ENCODE measurements at places on chromosomes 3 and 15.

DNA sequence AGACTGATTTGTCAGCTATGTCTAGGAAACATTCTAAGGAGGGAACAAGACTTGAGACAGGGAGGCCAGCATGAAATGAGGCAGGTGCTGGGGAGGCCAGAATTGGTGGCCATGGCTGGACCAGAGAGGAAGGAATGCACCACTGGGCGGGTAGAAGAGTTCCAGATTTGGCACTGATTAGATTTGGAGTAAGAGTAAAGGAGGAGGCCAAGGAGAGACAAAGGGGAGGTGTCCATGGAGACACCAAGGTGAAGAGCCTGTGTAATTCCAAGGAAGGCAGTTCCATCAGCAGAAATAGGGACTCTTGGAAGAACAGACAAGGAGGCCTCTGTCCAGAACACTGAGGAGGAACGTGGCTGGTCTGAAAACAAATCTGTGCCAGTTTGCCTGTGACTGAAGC, 1.8 kb downstream of the ARNT2 start:
- DNase-seq = no peak

DNA sequence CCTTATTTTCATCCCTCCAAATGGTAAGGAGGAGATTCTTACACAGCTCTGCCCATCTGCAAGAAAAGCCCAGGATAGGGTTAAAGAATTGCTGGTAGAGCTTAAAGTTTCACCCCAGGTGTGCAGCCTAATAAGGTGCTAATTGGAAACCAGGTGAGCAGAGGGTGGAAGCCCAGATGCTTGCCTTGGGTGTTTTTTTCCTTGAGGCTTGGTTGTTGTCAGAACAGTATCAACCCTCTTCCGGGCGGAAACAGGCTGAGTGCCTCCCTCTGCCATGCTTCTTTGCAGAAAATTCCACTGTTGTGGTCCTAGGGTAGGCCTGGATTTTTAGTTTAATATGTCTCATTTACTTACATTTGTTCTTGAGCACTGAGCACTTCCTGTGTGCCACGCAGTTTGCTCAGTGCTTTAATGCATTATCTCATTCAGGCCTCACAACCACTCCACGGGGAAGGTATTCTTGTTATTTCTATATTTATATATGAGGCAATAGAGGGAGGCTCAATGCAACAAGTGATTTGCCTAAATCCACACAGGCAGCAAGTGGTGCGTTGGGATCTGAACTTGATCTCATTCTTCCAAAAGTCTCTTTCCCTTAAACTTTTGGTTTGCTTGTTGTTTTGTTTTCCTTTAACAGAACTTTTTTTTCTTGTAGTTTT, 115.0 kb upstream of the LRIG1 start:
- DNase-seq = no peak

DNA sequence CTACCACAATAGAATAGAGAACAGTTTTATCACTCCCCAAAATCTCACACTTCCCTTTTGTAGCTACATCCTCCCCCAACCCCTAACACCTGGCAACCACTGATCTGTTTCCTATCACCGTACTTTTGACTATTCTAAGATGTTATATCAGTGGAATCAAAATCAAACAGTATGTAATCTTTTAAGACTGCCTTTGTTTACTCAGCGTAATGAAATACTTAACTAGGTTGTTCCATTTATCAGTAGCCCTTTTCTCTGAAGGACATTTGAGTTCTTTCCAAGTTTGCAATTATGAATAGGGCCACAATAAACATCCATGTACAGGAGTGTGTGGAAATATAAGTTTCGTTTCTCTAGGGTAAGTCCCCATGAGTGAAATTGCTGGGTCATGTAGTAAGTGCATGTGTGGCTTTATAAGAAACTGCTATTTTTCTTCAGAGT, 372.3 kb downstream of the SV2B start:
- no peak for DNase-seq

DNA sequence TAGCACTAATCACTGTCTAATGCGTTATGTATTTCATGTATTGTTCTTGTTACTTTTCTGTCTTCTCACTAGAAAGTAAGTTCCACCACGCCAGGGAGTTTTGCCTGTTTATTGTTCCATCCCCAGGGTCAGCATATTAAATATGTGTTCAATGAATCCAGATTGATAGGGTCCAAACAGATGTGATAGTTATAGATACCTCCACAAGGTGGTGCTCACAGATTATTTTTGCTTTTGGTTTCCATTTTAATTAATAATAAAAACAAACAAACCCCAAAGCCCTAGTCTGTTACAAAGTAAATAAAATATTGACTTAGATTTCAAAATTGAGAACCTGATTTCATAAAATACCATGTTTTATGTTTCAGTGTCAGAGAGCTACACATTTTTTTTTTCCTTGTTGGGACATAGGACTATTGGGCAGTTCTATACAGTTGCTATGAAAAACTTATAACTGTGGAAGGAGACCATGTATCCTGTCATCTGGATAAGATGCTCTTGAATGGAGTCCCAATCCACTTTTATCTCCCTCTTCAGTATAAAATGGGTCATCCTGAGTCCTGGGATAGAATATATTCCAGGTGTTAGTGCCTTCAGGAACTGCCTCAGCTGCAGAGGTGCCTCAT, 12.4 kb downstream of the OTOL1 start:
- DNase-seq = no peak

DNA sequence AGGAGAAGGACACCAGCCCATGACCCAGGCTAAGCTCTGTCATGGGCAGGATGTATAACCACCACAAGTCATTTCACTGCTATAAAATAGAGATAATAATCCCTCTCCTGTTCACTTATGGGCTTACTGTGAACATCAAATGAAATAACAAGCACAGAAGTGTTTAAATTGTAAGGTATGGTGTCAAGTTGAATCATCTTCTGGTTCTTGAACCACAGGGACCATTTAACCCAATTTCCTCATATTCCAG, 44.3 kb upstream of the TLE3 start:
- DNase-seq = no peak

DNA sequence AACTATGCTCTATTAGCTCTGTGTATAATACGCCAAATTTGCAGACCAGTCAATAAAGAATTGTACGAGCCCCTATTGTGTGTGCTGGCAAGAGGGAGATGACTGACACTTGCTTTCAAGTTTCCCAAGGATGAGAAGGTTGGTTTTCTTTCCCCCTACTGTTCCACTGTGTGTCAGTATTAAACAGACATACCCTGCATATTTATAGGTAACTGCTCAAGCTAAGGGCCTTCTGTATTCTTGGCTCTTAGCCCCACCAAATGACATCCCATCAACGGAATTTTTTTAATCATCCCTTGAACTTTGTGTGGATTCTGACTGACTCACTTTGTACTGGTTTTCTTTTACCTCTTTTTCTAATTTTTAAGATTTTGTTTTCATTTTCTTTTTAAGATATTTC, 60.6 kb upstream of the GYG1 start:
- DNase-seq = no peak

GRCh38 chr15:90305932-90306331, 40.5 kb downstream of the NGRN start:
- no peak for DNase-seq

DNA sequence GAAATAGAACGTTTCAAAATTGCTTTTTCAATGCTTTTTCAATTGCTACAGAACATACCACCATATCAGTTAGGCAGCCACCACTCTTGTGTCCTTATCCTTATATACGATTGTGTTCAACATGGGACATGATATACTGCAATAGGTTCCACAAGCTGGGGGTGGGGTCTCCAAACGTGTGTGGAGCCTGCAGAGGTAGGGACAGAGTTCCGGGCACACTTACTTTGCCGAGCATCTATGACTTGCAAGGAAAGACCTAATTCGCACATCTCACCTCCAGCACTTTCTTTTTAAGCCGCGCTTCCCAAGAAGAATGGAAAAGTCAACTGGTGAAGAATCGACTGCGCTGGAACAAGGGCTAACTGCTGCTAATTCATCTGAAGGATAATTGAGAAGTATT, 39.6 kb upstream of the SFMBT1 start:
- DNase-seq = no peak

GRCh38 chr3:61979638-61980037, 393.7 kb downstream of the FEZF2 start:
- DNase-seq = no peak

DNA sequence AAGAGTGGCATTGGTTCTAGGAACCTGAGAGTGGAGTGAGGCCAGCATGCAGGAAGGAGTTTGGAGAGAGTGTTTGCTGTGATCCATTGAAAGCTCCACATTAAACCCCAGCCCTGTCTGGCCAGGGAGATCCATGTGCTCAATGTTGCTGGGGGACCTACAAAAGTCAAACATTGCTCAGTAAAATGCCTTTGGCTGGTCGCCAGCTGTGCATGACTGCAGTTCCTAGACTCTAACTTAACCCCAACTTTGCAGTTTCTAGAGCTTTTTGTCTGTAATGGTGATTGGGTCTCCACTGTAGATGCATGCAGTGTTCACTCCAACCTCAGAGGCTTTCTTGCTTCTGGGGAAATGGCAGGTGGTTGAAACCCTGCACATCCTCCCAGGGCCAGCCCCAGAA, 99.7 kb upstream of the ABHD17C start:
- no peak for DNase-seq

DNA sequence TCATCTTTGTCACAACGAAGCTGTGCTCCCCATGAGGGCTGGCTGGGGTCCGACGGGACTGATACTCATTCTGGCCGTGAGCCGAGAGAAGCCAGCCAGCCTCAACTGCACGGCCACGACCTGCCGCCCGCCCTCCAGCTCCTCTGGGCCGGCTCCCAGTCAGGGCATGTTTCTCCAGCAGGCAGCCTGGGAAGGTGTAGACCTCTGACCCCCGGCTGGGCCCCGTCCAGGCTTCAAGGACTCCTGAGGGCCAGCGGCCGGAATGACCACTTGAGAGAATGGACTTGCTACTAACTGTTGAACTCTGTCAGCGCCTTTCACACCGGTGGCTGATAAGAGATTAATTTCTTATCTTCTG, 18.1 kb upstream of the MUC4 start:
- no peak for DNase-seq

GRCh38 chr3:159077860-159078259, 276.0 kb downstream of the MFSD1 start:
- DNase-seq = no peak

GRCh38 chr3:73228959-73229358, 167.5 kb downstream of the EBLN2 start:
- DNase-seq = no peak

DNA sequence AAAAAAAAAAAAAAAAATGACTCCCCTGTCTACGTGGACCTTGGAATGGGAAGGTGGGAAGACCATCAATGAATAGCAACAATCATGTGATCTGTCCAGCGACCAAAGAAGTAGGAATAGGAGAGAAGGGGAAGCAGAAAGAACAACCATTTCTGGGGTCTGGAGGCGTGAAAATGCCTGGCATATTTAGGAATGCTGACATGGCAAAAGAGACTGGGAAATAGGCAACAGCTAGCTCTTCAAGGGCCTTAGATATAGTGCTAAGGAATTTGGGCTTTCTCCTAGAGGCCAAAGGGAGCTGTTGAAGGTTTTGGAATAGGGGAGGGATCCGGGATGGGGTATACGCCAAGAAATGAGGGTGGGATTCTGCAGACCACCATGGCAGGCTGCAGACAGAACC, 5.9 kb downstream of the SLC22A13 start:
- DNase-seq = no peak

- no peak for DNase-seq
Measured at GRCh38 chr15:56919609-56920366, 1.3 kb downstream of the TCF12 start.

- DNase-seq = no peak
Measured at GRCh38 chr3:16012086-16012485, 162.4 kb upstream of the GALNT15 start.

- no peak for DNase-seq
Measured at GRCh38 chr3:146375219-146375618, 94.1 kb downstream of the PLSCR2 start.

- no peak for DNase-seq
Measured at GRCh38 chr15:29631076-29632070, 190.9 kb downstream of the TJP1 start.

DNA sequence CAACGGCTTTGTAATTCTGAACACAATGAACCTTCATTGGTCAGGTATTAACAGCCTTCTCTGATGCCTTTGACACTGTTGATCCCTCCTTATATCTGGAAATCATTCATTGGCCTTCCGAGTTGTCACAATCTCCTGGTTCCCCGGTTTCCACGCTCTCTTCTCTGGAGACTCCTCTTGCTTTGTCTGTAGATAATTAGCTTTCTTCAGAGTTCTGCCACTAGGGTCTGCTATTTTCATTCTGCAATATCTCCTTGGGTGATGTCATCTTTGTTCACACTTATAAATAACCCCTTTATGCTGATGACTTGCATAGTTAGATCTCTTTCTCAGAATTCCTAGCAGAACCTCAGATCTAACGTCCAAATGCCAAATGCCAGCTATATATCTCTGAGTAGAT, 583.8 kb upstream of the ZNF717 start:
- no peak for DNase-seq

DNA sequence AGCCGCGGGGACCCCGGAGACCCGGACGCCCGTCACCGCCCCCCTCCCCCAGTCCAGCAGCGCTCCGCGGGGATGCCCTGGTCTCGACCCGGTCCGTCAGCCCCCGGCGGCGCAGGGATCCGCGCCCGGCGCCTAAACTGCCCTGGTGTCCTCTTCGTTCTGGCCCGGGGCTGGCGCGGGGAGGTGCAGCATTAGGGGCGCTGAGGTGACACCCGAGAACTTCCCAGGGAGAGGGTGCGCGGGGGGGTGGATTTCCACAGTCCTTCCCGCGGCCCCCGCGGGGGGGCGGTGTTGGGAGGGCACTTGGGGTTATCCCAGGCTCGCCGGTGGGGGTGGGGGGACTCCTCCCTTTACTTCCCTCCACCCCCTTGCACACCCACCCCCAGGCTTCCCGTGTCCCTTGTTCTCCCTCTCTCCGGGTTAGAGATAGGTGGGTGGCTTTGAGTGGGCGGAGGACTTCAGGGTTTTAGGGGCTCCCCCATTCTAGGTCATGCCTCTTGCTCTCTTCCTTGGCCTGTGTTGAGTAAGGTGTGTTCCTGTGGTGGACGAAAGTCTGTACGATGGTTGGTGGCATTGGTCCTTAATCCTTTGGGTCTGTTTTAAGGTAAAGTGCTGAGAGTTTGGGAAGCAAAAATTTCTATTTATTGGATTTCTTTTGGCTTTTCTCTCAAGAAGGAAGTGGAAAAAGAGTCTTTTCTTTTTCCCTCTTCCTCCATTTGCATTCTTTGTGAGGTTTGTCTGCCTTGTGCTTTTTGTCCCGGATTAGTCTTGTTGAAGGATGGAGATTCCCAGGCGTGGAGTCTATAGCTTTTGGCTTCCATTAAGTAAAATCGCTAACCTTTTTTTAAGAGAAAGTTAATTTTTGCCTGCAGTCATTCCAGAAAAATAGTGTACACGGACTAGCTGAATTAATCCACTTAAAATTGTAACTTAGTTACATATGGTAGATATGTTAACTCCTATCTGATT, 811 bp downstream of the SKIL start:
- DNase-seq = peak; percentile 73

DNA sequence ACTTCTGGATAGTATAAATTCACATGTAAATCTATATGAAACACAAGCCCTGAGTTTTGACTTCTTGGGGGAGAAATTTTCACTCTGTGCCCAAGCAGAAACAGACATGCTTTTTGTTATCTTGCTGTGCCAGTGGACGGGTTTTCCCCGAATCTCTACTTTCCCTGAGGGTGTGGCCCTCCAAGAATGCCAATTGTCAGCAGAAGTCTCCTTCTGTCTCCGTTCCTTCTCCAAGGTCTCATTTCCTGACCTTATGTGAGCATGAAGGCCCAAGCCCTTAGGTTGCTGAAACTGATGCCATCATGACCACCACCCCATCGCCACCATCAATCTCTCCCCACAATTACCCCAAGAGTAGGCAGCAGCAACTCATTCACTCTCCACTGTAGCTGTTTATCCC, 253.8 kb downstream of the XXYLT1 start:
- DNase-seq = no peak

GRCh38 chr3:151155409-151156128, 47.4 kb downstream of the GPR171 start:
- no peak for DNase-seq

- DNase-seq = no peak
Measured at GRCh38 chr3:25421747-25422146, 6.3 kb upstream of the RARB start.

Data from activated T-cell treated with anti-CD3 and anti-CD28 coated beads for 48 hours (primary cell).